Keratinocyte (primary cell): ENCODE measurements at places on chromosomes 5 and 9. TPM values are rescaled to one million over a fixed set of nuclear protein-coding genes. Genes with fewer than 3 reads are reported as not detected.

The PCDHA6 gene
- 0.03 to 0.14 TPM (median 0.04 TPM) in 3 replicates for polyA plus RNA-seq

The ABITRAM gene
- 17.9 to 30.5 TPM (median 25.1 TPM) in 3 replicates for polyA plus RNA-seq

The ADAMTS19 gene
- 0.08 to 0.15 TPM (median 0.09 TPM) in 3 replicates for polyA plus RNA-seq

The FOXD4 gene
- 0.17 to 0.22 TPM (median 0.18 TPM) in 3 replicates for polyA plus RNA-seq

The GRM6 gene
- polyA plus RNA-seq: not detected in 3 replicates

The QRFP gene
- polyA plus RNA-seq: not detected in 3 replicates

The PDE8B gene
- not detected in 3 replicates for polyA plus RNA-seq

The PRKAA1 gene
- 25.0 to 59.3 TPM (median 44.2 TPM) in 3 replicates for polyA plus RNA-seq

The GGTA1 gene
- polyA plus RNA-seq: 0.05 TPM in 1 of 3 replicates, not detected in the others

The IFNA13 gene
- not detected in 3 replicates for polyA plus RNA-seq

The GDA gene
- 0.29 to 0.75 TPM (median 0.75 TPM) in 3 replicates for polyA plus RNA-seq

The NOL6 gene
- polyA plus RNA-seq: 51.8 to 93.3 TPM (median 63.6 TPM) in 3 replicates

The IGFBPL1 gene
- polyA plus RNA-seq: not detected in 3 replicates

The LURAP1L gene
- polyA plus RNA-seq: 11.9 to 42.7 TPM (median 25.0 TPM) in 3 replicates

The CCDC152 gene
- 0.24 to 0.71 TPM (median 0.33 TPM) in 3 replicates for polyA plus RNA-seq

The ENHO gene
- polyA plus RNA-seq: 0.06 TPM in 1 of 3 replicates, not detected in the others

The NPDC1 gene
- 9.8 to 23.8 TPM (median 10.6 TPM) in 3 replicates for polyA plus RNA-seq

The RASA1 gene
- polyA plus RNA-seq: 41.4 to 57.9 TPM (median 42.4 TPM) in 3 replicates

The MYOT gene
- 0.55 to 1.5 TPM (median 0.76 TPM) in 3 replicates for polyA plus RNA-seq

The ZSWIM6 gene
- 8.6 to 10.8 TPM (median 9.9 TPM) in 3 replicates for polyA plus RNA-seq

The EGFL7 gene
- polyA plus RNA-seq: 4.2 to 10.5 TPM (median 6.2 TPM) in 3 replicates

The TRIP13 gene
- polyA plus RNA-seq: 11.2 to 37.8 TPM (median 26.1 TPM) in 3 replicates

The IER5L gene
- 2.1 to 3.6 TPM (median 2.8 TPM) in 3 replicates for polyA plus RNA-seq

The PCDHB16 gene
- polyA plus RNA-seq: 0.02 to 0.09 TPM (median 0.07 TPM) in 3 replicates

The MEIKIN gene
- not detected in 3 replicates for polyA plus RNA-seq

The PHF2 gene
- polyA plus RNA-seq: 3.7 to 6.6 TPM (median 5.1 TPM) in 3 replicates

The MOCS2 gene
- polyA plus RNA-seq: 28.2 to 54.3 TPM (median 50.3 TPM) in 3 replicates

The LCN9 gene
- not detected in 3 replicates for polyA plus RNA-seq

The SLC25A2 gene
- not detected in 3 replicates for polyA plus RNA-seq
